AML-193 (cell line): ENCODE measurements at places on chromosomes 4 and X.
A peak's percentile ranks its signal among the peaks of the same experiment; 100 is the strongest.

GRCh38 chrX:31036895-31037294 is 34.9 kb downstream of the FTHL17 start:
- peak; percentile 11 for DNase-seq

GRCh38 chr4:6180841-6181631 is 19.3 kb downstream of the JAKMIP1 start:
- no peak for DNase-seq

DNA sequence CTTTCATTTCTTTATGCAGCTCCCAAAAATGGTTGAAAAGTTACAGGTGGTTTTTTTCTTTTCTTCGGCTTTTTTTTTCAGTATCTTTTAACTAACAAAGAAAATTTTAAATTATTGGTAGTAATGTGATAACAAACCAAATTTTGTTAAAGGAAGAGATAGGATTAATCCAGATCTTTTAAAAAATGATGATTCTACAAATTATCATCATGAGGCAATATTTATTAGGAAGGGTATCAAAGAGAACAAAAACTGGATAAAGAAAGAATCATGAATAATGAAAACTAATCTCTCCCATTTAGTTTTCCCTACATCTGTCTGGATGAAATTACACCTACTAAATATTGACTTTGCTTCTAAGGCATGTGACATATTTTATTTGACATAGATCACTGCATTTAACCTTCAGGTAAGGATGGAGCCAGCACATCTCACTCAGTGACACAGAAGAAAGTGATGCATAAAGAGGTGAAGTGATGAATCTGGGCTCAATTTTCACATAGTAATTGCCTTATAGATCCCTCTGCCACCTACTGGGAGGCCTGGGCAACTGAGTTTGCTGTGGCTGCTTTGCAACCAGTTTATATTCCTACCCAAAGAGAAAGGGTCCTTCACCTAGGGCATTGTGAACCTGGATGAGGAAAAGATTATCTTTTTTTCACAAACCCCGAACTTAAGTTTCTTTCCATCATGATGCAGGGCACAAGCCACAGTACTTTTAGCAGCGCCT is 155.6 kb downstream of the HNRNPD start:
- DNase-seq: no peak

GRCh38 chr4:25350561-25350960 is 26.5 kb upstream of the ANAPC4 start:
- no peak for DNase-seq

- no peak for DNase-seq
Observed at GRCh38 chrX:2464677-2465166, 36.1 kb downstream of the DHRSX start.

- no peak for DNase-seq
Observed at GRCh38 chr4:142683503-142683902, 162.6 kb downstream of the INPP4B start.

GRCh38 chr4:15656038-15656470 is 897 bp upstream of the FBXL5 start:
- no peak for DNase-seq

- no peak for DNase-seq
Observed at GRCh38 chrX:46820391-46821100, 16.3 kb upstream of the RP2 start.

GRCh38 chrX:93868289-93868965 is 194.4 kb downstream of the FAM133A start:
- DNase-seq: no peak

GRCh38 chr4:125096662-125097061 is 218.1 kb upstream of the FAT4 start:
- no peak for DNase-seq

DNA sequence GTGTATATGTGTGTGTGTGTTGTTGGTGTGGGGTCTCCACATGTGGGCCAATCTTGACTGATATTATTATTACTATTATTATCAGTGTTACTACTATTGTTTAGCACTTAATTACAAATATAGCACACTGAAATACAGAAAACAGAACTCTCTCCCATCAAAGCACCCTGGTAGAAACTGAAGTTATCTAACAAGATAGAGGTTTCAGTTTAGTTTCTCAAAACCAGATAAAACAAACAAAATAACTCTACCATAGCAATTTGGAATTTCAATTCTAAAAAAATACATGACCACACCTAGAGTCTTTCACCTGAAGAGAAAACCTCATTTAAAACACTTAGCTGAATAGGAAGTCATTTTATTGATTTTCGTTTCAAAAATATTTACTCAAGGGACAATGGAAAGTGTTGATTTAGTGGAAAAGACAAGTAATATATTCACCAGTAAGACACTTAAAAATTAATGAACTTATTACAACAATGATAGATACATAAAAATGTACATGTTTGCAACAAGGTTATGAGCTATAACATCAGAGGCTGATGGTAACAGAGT is 252.3 kb downstream of the PDHA2 start:
- DNase-seq: no peak

GRCh38 chr4:35772291-35772690 is 472.0 kb downstream of the ARAP2 start:
- DNase-seq: no peak

DNA sequence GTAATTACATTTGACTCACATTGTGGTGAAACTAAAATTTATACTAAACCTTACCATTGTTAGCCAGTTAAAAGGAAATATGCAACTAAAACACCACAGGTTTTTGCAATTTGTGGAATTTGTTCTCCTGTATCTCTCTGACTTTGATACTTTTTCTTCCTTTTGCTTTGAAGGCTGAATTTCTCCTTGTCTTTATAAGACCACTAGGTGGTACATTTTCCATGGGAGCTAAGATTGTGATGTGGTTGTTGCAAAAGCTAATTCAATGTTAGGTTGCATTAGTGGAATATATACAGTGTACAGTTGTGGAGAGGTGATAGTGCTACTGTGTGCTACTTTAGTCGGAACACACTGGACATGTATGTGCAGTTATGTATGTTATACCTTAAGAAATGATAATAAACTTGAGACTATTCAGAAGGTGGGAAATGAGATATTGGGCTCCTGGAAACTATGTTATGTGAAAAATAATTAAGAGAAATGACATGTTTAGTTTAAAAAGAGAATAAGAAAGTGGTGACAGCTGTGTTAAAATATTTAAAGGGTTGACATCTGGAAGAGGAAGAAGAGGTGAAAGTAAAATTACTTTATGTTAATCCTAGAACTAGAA is 70.3 kb downstream of the ARL9 start:
- no peak for DNase-seq

- peak; percentile 75 for DNase-seq
Observed at GRCh38 chrX:148380650-148381561, 119.5 kb upstream of the AFF2 start.

- no peak for DNase-seq
Observed at GRCh38 chrX:42771506-42772335, 6.2 kb downstream of the PPP1R2C start.

GRCh38 chr4:118729287-118730286 is 44.4 kb downstream of the METTL14 start:
- no peak for DNase-seq

- DNase-seq: no peak
Observed at GRCh38 chr4:171834640-171835039, 21.4 kb downstream of the GALNTL6 start.

GRCh38 chr4:147639388-147639787 is 22.2 kb downstream of the TMEM184C start:
- DNase-seq: no peak

- peak; percentile 39 for DNase-seq
Observed at GRCh38 chrX:50002067-50002714, 79.8 kb downstream of the CLCN5 start.

DNA sequence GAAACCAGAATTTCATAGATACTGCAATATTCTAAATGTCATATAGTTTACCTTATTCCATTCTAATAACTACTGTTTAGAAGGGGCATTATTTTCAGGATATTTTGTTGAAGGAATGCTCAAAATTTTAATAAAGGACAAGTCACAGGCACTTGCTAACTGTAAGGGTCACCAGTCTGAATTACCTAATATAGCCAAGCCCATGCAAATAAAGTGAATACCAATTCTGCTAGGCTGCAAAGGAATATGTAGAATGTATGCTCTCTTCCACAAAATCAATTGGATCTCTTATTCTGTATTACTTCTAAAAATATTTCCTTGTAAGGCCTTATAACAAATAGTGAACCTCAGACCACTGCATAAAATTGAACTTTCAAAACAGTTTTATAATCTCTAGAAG is 52.3 kb upstream of the FAT4 start:
- DNase-seq: no peak

- no peak for DNase-seq
Observed at GRCh38 chrX:148914783-148915182, 414.4 kb downstream of the AFF2 start.
